ENCODE measurements at places on chromosomes 16 and 17.

GRCh38 chr17:74260525-74260850, 13.5 kb upstream of the DNAI2 start:
- no peak for DNase-seq

- no peak for DNase-seq
Measured at GRCh38 chr17:70523426-70523825, 354.1 kb downstream of the KCNJ2 start.

DNA sequence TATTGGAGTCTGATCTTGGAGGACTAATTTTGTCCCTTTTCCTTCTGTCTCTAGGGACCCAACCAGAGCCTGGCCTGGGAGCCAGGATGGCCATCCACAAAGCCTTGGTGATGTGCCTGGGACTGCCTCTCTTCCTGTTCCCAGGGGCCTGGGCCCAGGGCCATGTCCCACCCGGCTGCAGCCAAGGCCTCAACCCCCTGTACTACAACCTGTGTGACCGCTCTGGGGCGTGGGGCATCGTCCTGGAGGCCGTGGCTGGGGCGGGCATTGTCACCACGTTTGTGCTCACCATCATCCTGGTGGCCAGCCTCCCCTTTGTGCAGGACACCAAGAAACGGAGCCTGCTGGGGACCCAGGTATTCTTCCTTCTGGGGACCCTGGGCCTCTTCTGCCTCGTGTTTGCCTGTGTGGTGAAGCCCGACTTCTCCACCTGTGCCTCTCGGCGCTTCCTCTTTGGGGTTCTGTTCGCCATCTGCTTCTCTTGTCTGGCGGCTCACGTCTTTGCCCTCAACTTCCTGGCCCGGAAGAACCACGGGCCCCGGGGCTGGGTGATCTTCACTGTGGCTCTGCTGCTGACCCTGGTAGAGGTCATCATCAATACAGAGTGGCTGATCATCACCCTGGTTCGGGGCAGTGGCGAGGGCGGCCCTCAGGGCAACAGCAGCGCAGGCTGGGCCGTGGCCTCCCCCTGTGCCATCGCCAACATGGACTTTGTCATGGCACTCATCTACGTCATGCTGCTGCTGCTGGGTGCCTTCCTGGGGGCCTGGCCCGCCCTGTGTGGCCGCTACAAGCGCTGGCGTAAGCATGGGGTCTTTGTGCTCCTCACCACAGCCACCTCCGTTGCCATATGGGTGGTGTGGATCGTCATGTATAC, 8.0 kb downstream of the GPRC5C start:
- DNase-seq, result no peak

GRCh38 chr16:6846452-6846851, 486.2 kb upstream of the RBFOX1 start:
- DNase-seq, result no peak

GRCh38 chr17:37614823-37615222, 5.6 kb upstream of the SYNRG start:
- DNase-seq, result no peak

DNA sequence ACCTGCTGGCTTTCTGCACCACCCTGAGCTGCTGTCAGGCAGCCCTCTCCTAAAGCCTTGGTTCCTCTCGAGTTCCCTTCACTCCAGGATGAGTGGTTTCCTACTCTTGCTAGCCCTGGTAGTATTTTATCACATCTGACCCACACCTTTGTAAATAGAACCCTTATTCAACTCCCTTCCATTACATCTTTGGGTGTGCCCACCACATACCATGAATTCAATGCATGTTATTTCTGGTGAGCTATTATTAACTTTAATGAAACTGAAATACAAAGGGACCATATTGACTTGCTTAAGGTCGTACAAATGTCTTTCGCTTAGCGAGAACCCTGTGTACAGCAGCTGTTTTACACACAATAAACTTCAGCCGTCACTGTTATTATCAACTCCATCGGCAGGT, 521.3 kb downstream of the GRIN2A start:
- no peak for DNase-seq

GRCh38 chr16:59108374-59108773, 374.3 kb upstream of the GOT2 start:
- DNase-seq, result no peak

DNA sequence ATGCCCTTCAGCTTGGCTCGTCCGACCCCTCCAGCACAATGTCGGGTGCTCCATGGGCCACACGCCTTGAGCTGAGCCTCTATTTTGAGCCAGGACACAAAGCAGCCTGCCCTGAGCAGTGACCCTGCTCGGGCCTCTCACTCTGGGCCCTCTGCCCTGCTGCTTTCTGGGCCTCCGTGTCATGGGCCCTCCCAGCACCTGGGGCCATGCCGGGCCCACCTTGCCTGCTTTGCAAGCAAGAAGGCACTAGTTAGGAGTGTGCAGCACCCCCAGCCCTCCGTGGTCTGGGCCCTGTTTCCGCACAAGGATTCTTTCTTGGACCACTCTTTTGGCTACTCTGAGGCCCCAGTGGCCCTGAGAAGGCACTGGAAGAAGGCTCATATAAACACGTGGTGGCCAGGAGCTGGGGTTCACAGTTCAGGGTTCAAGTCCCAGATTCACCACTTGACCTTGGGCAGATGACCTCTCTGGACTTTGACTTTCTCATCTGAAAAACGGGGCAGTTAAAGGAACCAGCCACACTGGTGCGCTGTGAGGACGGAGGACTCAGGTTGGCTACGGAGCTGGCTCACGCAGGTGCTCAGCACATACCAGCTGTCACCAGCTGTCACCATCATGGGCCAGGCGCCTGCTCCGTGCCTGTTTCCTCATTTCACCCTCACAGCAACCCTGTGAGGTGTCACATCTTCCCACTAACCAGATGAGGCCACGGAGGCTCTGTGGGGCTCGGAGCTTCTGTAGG, 166.0 kb upstream of the GSE1 start:
- no peak for DNase-seq

DNA sequence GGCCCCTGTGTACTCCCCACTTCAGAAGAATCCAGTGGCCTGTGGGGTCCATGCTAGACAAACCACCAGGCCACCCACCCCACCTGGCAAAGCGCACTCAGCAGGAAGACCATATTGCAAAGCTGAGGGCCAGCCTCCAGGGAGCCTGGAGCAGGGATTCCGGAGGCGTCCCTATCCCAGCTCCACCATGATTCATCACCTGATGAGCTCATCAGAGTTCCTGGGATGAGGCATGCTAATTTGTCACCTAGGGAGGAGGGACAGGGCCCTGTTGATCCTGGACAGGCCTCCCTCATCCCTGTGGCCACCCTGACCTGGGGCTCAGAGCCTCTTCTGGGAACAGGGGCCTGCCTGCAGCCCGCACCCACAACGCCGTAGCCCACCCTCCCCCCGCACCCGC, 131.6 kb upstream of the PLCG2 start:
- DNase-seq, result no peak

DNA sequence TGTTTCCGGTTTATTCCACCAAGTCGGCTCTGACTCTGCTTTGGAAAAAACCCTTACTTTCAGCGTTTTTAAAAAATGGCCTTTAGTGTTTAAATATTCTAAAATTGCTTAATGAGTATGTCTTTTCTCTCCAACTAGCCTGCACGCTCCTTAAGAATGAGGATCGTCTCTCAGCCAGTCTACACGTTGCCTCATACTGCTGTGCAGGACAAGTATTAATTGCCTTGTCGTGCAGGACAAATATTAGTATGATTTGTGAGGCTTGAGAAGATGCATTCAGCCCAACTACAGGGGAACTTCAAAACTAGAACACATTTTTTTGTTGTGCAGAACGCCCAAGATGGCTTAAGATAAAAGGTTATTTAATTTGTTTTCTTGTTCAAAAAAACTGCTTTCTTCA, 61.2 kb downstream of the MARCHF10 start:
- DNase-seq, result no peak

DNA sequence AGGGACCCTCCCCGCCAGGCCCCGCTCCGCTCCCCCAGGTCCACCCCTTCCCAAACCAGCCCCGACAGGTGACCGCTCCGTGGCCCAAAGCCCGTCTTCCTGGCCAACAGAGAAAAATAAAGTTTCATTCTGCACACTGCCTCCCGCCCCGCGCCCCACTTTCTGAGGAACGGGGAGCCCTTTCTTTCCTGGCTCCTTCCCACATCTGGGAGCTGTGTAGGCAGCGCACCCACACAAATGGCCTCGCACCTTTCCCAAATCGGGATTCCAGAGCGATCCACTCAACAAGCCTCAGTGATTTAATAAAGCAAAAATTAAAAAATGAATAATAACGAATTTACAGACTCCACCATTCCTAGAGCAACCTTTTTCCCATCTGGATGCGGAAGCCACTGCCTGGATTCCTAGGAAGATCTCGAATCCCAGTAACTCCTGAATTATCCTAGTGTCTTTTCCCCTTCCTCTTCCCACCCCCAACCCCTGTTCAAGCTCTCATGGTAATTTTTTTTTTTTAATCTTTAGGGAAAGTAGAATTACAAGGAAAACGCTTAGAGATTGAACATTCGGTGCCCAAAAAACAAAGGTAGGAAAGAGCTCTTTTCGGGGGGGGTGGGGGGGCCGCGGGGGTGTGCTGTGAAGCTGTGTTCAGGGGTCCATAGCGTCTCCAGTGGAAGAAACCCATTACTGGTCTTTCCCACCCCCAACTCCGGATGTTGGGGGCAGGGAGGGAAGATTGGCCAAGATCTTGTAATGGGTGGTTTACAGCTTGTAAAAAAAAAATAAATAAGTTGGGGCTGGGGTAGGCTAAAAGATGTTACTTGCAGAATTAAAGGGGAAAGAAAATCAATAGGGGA, 1.6 kb downstream of the IGF2BP1 start:
- no peak for DNase-seq

- peak; percentile 94 for DNase-seq
Measured at GRCh38 chr17:82457929-82458178, 687 bp upstream of the NARF start.

DNA sequence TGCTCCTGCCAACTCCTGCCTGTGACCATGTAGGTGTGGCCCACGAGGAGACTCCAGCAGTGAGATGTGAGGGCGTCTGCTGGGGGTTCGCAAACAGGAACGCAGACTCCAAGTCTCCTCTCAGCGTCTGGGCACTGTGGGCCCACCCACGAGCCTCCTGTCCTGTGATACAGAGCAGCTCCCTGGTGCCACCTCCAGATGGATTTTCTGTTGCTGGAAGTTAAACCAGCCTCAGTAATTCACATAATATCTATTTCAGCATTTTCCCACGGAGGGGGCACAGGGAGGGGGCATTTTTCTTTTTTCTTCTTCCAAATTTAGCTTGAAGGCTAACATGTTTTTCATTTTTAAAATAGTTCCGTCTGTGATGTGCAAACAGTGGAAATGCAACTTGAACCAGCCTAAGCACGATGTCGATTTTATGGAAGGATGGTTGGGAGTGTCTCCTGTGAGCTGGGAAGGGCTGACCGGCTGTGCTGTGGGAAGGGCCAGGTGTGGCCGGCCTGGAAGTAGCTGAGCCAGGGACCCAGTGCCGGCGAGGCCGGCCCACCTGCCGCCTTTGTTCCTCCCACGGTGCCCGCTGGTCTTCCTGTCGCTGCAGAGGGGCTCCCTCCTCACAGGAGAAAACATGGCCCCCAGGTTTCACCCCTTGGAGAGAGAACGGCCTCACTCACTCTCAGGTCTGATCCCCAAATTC, 3.9 kb upstream of the RAB40B start:
- DNase-seq, result no peak

DNA sequence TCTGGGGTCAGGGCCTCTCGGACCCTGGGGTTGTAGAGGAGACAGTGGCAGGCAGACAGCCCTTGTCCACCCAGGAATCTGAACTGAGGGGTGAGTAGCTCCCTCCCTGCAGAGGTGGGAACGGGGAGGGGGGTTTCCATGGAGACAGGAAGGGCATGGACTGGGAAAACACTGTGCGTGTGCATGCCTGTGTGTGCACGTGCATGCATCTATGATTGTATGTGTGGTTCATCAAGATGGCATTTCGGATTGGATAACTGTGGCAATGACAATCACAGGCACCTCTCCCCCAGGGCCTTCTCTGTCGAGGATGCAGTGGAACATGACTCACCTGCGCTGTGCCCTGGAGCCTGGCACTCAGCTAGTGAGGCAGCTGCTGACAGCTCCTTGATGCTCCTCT, 6.1 kb upstream of the CD300C start:
- no peak for DNase-seq

DNA sequence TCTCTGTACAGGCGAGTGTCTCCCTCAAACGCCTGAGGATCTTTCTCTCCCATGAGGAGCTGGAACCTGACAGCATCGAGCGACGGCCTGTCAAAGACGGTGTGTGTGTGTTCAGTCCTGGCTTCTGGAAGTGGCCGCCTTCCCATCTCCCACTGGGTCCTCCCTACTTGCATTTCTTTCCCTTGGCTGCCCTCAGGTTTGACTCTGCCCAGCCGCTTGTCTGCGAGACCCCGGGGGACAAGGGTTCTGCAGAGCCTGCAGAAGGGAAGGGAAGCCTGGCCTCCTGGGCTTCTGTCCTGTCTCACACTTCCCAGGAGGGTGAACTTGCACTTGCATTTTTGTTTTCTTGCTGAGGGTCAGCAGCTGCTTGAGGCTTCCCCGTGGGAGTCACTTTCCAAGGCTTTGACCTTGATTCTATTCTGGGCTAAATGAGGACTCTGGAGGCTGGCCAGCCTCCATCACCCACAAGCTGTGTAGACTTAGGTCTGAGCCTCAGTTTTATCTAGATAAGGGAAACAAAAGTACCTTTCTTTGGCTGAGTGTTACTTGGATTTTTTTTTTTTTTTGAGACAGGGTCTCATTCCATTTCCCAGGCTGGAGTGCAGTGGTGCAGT, 122.3 kb downstream of the ABCC1 start:
- no peak for DNase-seq

DNA sequence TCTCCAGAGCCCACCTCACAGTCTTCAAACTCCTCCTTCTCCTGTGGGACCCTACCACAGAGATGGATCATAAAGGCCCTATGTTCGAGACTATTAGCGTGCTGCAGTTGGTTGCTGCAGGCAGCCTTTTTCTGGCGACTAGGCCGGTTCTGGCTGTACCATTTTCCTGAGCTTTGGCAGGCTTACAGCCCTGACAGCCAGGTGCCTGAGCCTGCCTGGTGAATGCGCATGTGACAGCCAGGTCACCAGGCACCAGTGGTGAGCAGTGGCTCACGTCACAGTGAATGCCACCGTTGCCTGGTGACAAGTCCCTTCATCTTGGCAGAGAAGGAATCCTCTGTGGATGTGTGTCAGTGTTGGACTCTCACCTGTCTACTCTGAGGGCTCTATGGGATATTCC, 978.8 kb downstream of the KCNJ18 start:
- DNase-seq, result no peak

- DNase-seq, result no peak
Measured at GRCh38 chr17:45666046-45666600, 118.0 kb upstream of the CRHR1 start.

All from stimulated activated CD4-positive, alpha-beta T cell treated with anti-CD3 and anti-CD28 coated beads, Interleukin-4, amount 100 ng/mL, for 4 hours (primary cell).